ENCODE measurements at places on chromosomes 11 and 22. TPM values are rescaled to one million over a fixed set of nuclear protein-coding genes. Genes with fewer than 3 reads are reported as not detected.

- no peak overlapping the region for H3K4me3 ChIP-seq
- no peaks in the 10 kb centered on the region for H3K27me3 ChIP-seq
- no peaks in the 10 kb centered on the region for H3K4me1 ChIP-seq
- H3K36me3 ChIP-seq, result no peaks in the 10 kb centered on the region
Observed at GRCh38 chr11:20058749-20059458, 101.4 kb downstream of the DBX1 start.

- peaks cover 12% of the 10 kb centered on the region for H3K4me1 ChIP-seq
- no peak for DNase-seq
- peaks cover 3% of the 10 kb centered on the region for H3K27me3 ChIP-seq
- H3K27ac ChIP-seq, result no peak overlapping the region
- H3K36me3 ChIP-seq, result no peaks in the 10 kb centered on the region
Observed at GRCh38 chr22:50313021-50313420, 5.6 kb upstream of the PLXNB2 start.

GRCh38 chr22:27724157-27724556 is 77.4 kb downstream of the MN1 start:
- no peak overlapping the region for H3K27ac ChIP-seq
- H3K27me3 ChIP-seq, result peaks cover 6% of the 10 kb centered on the region
- DNase-seq, result no peak
- H3K36me3 ChIP-seq, result no peaks in the 10 kb centered on the region
- H3K4me3 ChIP-seq, result no peak overlapping the region
- no peaks in the 10 kb centered on the region for H3K4me1 ChIP-seq

- no peak for DNase-seq
- no peaks in the 10 kb centered on the region for H3K36me3 ChIP-seq
- no peak overlapping the region for H3K4me3 ChIP-seq
- H3K27ac ChIP-seq, result no peak overlapping the region
Observed at GRCh38 chr11:124917115-124917637, 1.9 kb upstream of the HEPN1 start.

DNA sequence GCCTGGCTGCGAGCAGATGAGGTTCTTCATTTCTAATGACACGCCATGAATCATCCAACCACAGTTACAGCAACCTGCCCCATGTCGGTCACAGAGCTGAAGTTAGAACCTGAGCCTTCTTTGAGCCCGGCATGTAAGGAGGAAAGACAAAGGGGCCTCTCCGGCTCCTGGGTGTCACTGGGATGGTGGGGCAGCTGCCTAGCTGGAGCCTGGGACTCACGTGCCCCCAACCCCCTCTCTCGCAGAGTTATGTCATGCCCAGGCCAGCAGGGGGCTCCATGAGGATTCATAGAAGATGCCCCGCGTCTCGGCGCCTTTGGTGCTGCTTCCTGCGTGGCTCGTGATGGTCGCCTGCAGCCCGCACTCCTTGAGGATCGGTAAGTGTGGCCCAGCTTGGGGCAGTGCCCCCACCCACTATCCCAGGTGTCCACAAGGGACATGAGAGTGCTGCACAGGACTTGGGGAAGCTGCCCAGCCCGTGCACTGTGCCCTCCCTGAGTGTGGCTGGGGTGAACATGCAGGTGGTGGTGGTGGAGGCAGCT is 148.5 kb downstream of the GRIK4 start:
- H3K27me3 ChIP-seq, result peaks cover 37% of the 10 kb centered on the region
- no peak overlapping the region for H3K27ac ChIP-seq
- H3K4me3 ChIP-seq, result no peak overlapping the region
- peak; percentile 26 for DNase-seq

The FAT3 gene
- total RNA-seq, result not detected

The LINC01488 gene
- total RNA-seq, result not detected

DNA sequence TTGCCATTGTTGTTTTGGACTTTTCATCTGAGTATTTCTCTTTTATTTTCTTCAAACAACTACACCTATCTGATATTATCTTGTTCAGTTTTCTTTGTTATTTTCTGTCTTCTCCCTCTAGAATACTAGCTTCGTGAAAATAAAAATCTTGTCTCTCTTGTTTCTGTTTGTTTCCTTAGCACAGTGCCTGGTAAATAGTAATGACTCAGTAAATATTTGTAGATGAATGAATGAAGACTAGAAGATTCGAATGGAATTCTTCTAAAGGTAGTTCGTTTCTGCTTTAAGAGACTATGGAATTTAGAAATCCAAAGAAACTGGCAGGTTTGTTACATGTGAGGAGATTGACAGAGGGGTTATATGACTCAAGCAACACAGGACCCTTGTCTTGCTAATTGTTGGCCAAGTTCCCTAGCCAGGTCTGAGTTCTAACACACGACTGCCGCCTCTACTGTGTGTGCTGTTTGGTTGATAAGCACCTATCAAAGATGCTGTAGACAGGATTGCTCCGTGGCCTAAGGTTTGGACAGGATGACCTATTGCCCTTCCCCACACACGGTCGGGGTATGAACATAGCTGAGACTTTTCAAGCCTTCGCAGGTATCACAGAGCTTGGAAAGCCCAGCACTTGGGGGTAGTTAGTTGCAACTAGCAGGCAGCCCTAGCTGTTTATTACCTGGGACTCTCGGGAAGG is 831 bp upstream of the TMEM135 start:
- no peaks in the 10 kb centered on the region for H3K27me3 ChIP-seq
- peak overlapping the region; percentile 97 for H3K4me3 ChIP-seq
- peak overlapping the region; percentile 49 for H3K27ac ChIP-seq
- no peak for DNase-seq
- peaks cover 37% of the 10 kb centered on the region for H3K4me1 ChIP-seq

- DNase-seq, result no peak
- no peak overlapping the region for H3K27ac ChIP-seq
- no peak overlapping the region for H3K4me3 ChIP-seq
- H3K36me3 ChIP-seq, result peaks cover 10% of the 10 kb centered on the region
Observed at GRCh38 chr11:5666402-5666793, 18.5 kb downstream of the TRIM5 start.

GRCh38 chr22:36299911-36300310 is 47.0 kb downstream of the APOL1 start:
- H3K27ac ChIP-seq, result peak overlapping the region; percentile 60
- no peak overlapping the region for H3K4me3 ChIP-seq
- H3K36me3 ChIP-seq, result peaks cover 35% of the 10 kb centered on the region
- no peak for DNase-seq
- peaks cover 5% of the 10 kb centered on the region for H3K4me1 ChIP-seq

GRCh38 chr22:43238526-43239006 is 51.6 kb upstream of the TTLL12 start:
- H3K36me3 ChIP-seq, result no peaks in the 10 kb centered on the region
- H3K27me3 ChIP-seq, result no peaks in the 10 kb centered on the region
- no peak overlapping the region for H3K4me3 ChIP-seq
- DNase-seq, result no peak
- no peak overlapping the region for H3K27ac ChIP-seq

DNA sequence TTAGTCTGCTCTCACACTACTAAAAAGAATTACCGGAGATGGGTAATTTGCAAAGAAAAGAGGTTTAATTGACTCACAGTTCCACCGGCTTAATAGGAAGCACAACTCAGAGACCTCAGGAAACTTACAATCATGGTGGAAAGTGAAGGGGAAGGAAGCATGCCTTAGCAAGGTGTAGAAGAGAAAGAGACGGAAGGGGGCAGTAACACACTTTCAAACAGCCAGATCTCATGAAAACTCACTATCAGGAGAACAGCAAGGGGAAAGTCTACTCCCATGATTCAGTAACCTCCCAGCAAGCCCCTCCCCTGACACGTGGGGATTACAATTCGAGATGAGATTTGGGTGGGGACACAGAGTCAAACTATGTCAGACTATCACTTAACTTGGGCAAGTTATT is 236.6 kb upstream of the ANO3 start:
- no peaks in the 10 kb centered on the region for H3K36me3 ChIP-seq
- DNase-seq, result no peak
- H3K4me3 ChIP-seq, result no peak overlapping the region

GRCh38 chr11:19890308-19890707 is 177.7 kb downstream of the NAV2 start:
- no peaks in the 10 kb centered on the region for H3K4me1 ChIP-seq
- no peak overlapping the region for H3K27ac ChIP-seq
- no peak for DNase-seq
- H3K27me3 ChIP-seq, result peaks cover 11% of the 10 kb centered on the region
- H3K4me3 ChIP-seq, result no peak overlapping the region

DNA sequence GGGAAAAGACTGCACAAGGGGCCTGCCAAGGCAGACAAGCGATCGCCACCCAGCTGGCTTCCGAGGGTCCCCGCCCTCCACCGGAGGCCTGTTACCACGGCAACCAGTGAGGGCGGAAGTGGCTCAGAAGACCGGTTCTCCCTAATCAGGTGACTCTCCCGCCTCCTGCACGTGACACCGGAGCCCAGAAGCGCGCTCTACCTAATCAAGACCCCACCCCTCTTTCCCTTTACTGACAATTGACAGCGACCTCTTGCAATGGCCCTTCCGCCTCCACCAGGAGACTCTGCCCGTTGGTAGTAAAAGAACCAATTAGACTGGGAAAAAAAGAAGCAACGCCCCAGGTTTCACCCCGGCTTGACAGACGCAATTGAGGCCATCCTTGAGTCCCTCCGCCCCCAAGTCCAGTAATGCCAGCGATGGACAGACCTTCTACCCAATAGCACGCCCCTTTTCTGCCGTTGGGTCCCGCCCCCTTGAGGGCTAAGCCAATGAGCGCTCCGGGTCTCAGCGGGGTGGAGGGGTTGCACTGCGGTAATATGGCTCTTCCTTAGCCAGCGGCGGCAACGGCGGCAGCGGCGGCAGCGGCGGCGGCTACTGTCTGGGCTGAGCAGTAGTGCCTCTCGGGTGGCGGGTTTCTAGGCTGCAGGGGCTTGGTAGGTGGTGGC is at the start of gene UVRAG:
TSS of gene UVRAG (plus strand) at position 534 of the 668 bp plus-strand sequence. CDS start 198 bp downstream, outside the sequence.
- H3K27ac ChIP-seq, result peak within 1 kb of the TSS; percentile 92
- peaks cover 3% of the 10 kb centered on the region for H3K36me3 ChIP-seq
- no peak within 1 kb of the TSS for H3K4me3 ChIP-seq
- no peaks in the 10 kb centered on the region for H3K27me3 ChIP-seq
- H3K4me1 ChIP-seq, result peaks cover 15% of the 10 kb centered on the region

The OR6A2 gene
- 0.10 TPM for total RNA-seq

The DDI1 gene
- total RNA-seq, result not detected

GRCh38 chr11:108643974-108644373 is 20.9 kb upstream of the DDX10 start:
- H3K4me3 ChIP-seq, result no peak overlapping the region
- H3K27me3 ChIP-seq, result no peaks in the 10 kb centered on the region
- H3K4me1 ChIP-seq, result no peaks in the 10 kb centered on the region
- no peak for DNase-seq
- no peak overlapping the region for H3K27ac ChIP-seq

DNA sequence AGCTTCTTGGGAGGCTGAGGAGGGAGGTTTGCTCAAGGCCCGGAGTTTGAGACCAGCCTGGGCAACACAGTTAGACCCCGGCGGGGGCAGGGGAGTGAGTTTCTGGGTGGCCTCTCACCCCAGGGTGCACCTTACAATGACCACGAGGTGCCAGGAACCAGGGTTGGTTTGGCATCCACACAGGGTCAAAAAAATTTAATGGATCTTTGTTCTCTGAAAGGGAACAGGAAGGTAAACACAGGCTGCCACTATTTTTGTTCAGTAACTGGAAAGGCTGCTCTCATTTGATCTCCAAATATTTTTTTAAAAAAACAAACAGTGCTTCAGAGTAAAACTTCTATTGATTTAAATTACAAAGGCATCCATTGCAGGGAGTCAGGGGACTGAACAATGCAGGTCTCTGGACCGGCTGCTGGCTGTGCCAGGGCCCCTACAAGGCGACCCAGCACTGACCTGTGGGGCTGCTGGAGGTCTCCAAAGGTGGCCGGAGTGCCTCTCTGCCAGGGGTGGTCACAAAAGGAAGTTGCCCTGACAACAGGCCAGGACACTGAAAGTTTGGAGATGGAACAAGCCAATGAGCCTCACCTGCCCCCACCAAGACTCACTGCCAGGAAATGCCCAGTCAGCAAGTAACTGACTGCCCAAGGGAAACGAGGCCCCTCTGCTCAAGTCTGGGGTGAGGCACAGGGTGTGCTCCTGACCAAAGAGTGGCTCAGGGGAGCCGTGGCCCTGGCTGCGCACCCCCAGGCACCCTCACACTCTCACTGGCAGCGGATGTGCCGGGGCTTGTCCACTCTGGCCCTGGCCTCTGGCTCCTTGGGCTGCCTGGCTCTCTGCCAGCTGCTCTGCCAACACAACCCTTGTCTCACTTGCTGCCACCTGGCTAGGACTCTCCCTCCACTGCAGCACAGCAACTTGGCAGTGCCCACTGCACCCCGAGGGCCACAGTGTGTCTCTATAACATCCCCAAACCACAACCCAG is 51.8 kb downstream of the ARFGAP3 start:
- no peaks in the 10 kb centered on the region for H3K27me3 ChIP-seq
- H3K27ac ChIP-seq, result no peak overlapping the region
- H3K36me3 ChIP-seq, result peaks cover 8% of the 10 kb centered on the region
- no peak for DNase-seq
- no peak overlapping the region for H3K4me3 ChIP-seq

The TRIM48 gene
- not detected for total RNA-seq

DNA sequence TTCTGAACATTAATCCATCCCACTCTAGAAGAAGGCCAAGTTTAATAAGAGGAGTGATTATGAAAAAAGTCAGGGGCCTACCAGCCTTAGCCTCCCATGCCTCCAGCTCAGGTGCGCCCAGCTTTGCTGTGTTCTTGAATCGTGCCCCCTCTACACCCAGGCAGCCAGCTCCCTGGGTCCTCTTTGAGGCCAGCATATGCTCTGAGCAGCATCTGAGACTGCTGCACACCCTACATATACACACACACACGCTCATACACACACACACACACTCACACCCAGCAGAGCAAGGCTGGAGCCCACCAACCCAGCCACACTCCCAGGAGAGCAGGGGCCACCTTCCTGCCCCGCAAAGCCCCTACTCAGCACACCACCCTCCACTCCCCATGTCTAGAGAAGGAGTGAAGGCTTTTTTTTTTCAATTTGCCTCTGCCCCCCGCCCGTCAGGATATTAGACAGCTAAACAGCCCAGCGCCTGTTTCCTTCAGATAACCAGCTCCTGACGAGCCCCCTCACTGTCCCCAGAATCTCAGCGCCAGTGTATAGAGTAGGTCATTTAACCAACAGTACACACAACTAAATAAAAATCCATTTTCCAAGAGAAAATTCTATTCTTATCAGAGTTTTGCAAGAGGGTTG is 121.6 kb downstream of the BUD13 start:
- H3K27me3 ChIP-seq, result no peaks in the 10 kb centered on the region
- peaks cover 1% of the 10 kb centered on the region for H3K36me3 ChIP-seq

The BACE1 gene
- total RNA-seq, result 1.2 TPM

The LMO2 gene
- total RNA-seq, result 0.21 TPM

DNA sequence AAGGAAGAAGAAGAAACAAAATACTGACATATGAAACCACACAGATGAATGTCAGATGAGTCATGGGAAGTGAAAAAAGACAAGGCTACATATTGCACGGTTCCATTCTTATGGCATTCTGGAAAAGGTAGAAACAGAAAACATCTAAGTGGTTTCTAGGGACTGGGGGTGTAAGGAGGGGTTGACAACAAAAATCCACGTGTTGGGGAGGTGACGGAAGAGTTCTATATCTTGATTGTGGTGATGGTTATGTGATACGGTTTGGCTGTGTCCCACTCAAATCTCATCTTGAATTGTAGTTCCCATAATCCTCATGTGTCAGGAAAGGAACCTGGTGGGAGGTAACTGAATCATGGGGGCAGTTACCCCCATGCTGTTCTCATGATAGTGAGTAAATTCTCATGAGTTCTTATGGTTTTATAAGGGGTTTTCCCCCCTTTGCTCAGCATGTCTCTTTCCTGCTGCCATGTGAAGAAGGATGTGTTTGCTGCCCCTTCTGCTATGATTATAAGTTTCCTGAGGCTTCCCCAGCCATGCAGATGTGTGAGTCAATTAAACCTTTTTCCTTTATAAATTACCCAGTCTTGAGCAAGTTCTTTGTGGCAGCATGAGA is 6.4 kb upstream of the ARFGAP3 start:
- H3K4me1 ChIP-seq, result peaks cover 25% of the 10 kb centered on the region
- peak; percentile 51 for DNase-seq
- H3K27ac ChIP-seq, result peak overlapping the region; percentile 78
- H3K36me3 ChIP-seq, result peaks cover 32% of the 10 kb centered on the region
- H3K4me3 ChIP-seq, result no peak overlapping the region

- no peak overlapping the region for H3K4me3 ChIP-seq
- H3K36me3 ChIP-seq, result no peaks in the 10 kb centered on the region
Observed at GRCh38 chr22:27614006-27614649, 187.4 kb downstream of the MN1 start.

Measured in activated naive CD8-positive, alpha-beta T cell treated with anti-CD3 and anti-CD28 coated beads for 36 hours (primary cell).